Eye (tissue), 1 donor: ENCODE measurements at places on chromosomes 2 and 18.

DNA sequence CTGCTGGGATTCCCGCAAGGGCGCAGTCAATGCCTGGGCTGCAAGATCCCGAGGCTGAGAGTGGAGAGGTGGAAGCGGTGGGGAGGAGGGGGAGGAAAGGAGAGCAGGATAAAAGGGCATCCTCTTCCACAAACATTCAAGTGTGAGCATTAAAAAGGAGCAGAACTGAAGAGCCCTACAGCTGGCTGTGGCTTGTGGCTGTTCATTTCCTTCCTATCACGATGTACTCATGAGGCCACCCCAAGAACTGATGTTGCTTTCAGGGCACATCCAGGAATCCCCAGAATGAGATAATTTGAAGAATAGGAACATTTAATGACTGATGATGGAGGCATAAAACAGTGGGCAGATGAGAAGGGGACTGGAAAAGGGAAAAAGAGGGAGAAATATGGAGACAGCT lies 230.8 kb upstream of the SMIM21 start:
- DNase-seq: no peak

DNA sequence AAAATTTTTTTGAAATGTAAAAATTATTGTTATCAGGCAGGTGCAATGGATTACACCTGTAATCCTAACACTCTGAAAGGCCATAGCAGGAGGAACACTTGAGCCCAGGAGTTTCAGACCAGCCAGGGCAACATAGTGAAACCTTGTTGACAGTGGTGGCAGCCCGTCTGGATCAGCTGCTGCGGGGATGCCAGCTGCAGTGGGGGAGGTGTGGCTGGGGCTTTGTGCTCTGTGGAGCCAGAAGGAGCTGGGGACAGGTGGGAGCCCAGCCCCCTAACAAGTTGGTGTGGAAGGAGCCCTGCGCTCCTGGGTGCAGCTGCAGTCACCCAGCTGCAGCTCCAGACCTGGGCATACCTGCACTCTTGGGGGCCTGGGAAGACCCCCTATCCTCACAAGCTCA lies 182.4 kb upstream of the MC4R start:
- DNase-seq: no peak

DNA sequence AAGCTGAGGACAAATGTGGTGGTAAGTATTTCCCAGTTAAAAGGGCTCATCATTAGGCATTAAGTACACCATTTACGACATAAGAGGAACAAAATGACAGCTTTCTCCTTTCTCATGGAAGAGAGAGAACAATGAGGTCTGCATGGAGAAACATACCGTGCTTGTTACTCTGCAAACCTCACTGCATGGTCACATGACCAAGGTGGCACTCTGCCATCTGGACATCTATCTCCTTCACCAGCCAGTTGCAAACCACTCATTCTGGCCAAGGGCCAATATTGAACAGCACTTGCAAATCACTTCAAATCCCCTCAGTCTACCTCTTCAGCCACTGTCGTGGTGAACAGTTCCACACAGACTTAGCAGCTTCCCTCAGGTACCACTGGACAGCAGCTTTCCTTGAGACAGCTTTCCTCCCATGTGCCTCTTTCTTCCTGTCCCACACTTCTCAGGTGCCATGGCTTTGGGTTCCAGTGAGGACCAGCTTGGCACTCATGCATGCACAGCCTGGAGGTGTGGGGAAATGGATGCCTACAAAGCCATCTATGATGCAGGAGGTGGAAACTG lies 29.5 kb upstream of the DPP4 start:
- DNase-seq: no peak

DNA sequence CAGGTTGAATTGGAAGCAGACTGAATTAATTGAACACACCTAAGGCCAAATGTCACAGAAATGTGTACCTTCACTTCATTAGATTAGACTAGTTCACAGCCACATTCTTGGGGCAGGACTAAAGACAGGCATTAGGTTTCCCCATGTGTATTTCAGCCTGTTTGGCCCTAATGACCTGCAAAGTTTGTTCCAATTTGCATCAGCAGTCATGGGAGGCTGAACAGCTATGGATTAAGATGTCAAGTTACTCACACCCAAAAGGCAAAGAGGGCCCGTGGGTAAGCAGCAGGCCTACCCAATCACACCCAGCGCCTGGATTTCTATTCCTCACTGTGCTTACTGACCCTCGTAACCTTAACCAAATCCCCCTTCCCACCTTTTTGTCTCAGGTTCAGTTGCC lies 99.6 kb upstream of the RIOK3 start:
- no peak for DNase-seq

- DNase-seq: no peak
Measured at GRCh38 chr2:2320486-2321199, 10.4 kb downstream of the MYT1L start.

GRCh38 chr18:58100154-58100553 lies 56.1 kb downstream of the NEDD4L start:
- DNase-seq: no peak

DNA sequence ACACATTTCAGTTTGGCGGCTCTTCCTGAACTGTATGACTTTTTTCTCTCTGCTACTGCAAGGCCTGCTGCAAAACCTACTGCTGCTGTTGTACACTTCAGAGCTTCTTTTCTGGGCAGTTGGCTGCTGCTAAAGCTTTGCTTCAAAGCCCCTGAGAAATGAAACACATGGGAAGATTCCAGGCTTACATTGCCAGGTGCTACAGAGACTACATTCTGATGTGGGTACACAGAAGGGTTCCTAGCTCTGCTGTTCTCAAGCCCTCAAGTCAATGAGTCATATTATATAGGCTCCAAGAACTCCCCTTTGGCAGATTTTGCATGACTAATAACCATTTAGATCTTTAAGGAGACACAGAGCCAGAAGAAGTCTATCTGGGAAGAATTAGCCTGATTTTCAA lies 12.9 kb upstream of the PGAP1 start:
- DNase-seq: no peak

DNA sequence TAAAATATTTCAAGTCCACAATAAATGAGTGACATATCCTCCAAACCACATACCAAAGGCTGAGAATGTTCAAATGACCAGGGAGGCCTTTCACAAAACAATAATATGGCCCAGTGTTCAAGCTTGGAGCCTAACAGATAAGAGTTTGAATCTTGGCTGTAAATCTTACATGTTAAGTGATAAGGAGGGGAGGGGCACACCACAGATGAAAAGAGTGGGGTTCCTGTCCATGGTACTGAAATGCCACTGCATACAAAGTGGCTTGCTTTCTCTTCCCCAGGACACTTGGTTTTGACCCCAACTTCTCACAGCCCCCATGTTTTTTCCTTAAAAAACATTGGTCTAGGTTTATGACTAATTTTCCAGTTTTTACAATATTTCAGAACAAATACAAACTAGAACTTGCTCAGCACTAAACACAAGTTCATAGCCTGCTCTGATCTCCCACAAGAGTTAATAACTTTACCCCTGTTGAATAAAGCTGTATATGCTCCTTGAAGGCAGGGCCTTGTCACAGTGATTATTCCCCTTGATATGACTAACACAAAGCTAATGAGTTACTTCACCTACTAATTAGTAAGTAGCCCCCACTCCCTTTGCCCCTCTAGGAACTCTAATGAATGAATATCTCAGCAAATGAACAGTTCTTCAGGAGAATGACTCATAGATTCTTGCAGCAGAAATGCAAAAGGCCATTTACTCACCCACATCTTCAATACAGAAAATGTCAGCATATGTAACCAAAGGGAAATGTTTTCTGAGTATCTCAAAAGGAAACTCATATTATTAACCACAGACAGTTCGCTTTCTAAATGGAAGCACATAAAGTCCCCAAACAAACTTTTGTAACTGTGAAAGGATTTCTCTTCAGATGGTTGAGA lies 142.2 kb downstream of the SATB2 start:
- peak; percentile 72 for DNase-seq

- no peak for DNase-seq
Measured at GRCh38 chr18:32296851-32297250, 107.0 kb downstream of the MEP1B start.

DNA sequence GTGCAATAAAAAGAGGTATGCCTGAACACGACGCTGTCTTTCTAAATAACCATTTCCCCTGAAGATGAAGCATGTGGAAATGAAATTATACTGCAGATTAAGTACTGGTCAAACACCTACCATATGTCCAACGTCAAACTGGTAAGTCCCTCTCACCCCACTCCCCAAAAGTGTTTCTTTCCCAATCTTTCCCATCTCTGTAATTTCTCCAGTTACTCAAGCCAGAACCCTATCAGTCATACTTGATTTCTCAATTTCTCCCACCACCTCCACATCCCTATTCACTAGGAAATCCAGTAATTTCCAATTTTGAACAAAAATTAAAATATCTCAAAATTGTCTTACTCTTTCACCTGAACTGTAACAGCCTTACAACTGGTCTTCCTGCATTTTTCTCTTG lies 29.2 kb downstream of the HDHD2 start:
- DNase-seq: no peak

DNA sequence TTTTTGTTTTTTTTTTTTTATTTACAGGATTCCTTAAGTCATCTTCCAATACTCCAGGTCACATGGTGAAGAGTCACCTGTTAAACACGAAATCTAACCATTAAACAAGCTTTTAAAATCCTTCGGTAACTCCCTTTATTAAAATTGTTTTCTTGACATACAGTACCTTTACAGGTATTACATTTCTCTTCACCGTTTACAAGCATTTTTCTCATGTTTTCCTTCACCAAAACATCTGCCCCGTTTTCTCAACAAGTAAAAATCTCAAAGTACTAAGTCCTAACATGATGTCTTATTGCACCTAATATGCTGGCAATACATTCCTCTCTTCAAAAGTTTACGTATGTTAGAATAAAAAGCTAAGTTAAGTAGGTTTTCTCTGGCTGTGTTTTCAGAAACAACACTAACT lies 1.1 kb downstream of the PUM2 start:
- no peak for DNase-seq

DNA sequence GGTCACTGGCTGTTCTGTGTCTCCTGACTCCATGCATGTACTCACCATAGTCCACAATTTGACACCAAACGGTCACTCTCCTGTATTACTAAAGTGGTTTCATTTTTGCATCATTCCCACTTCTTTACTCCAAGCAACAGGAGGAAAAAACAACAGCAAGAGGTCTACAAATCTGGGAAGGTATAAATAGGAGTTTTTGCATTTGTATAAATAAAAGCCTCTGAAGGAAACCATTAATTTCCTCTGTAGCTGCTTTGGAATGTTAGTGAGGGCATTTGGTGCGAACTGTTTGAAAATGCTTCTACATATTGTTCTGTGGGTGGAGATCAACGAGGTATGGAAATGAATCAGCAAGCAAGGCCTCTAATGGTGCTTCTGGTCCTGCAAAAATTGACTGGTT lies 148.5 kb upstream of the DLX2 start:
- DNase-seq: no peak
